ENCODE measurements at places on chromosomes 13 and 19.

GRCh38 chr13:51636349-51636890 lies 52.2 kb downstream of the WDFY2 start:
- DNase-seq = no peak

GRCh38 chr19:41999071-41999877 lies 5.2 kb upstream of the ATP1A3 start:
- DNase-seq = no peak

DNA sequence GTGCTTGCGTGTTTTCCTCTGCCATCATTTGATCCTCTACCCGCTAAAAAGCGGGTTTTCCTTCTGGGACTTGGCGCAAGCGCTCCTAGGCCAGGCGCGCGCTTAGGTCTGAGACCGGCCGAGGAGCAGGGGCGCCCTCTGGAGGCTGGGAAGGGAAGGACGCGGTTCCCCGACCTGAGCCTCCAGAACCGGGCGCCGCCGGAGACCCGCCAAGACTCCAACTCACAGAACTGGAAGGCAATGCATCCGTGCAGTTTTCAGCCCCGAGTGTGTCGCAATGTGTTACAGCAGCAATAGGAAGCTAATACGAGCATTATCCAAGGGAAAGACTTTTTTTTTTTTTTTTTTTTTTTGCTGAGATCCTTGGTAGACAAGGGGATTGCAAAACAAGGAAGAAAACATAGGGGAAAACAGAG lies 190.9 kb downstream of the COL4A1 start:
- peak; percentile 61 for DNase-seq

DNA sequence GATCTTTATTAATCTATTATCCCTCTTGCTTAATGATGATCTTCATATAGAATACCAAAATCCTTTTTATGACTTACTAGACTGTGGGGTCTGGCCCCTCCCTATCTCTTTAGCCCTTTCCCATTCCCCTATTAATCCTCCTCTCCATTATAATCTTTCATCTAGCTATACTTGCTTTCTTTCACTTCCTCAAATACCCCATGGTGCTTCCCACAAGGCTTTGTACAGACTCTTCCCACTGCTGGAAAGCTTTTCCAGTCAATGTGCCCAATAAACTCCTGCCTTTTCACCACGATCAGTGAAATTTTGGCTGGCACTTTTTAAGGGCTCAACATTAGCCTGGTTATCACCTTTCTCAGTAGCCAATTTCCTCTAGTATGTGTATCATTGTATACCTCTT lies 3.2 kb upstream of the EBPL start:
- no peak for DNase-seq

GRCh38 chr13:41601718-41602445 lies 144.5 kb downstream of the RGCC start:
- DNase-seq = no peak

GRCh38 chr13:50910485-50910805 lies 854 bp downstream of the RNASEH2B start:
- no peak for DNase-seq

DNA sequence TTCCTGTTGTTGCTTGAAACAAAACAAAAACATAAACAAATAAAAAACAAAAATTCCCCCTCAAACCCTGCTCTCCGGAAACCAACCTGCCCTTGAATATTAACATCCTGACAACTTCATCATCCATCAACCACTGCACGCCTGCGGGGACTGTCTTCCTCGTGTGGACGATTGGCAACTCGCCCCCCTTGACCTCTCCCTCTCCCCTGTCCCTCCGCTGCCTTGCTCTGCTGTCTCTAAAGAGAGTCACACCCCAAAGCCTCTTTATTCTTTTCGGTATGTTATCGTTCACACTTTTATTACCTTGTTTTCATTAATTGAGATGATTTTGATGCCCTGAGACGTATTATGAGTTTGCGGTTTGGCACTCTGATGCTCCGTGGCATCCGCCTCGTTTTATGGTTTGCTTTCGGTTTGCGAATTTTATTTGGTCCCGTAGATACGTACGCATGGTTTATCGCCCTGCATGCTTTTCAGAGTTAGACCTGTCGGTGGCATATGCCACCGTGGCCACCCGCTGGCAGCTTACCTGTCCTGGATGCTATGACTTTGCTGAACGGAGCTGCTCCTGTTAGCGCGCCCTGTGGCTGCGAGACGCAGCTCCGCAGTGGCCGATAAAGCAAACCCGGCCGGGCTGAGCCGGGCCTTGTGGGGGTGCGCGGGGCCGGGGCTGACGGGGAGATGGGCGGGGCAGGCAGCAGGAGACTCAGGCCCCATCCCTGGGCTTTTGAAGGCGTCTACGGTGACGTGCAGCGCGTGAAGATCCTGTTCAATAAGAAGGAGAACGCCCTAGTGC lies 10.6 kb downstream of the PTBP1 start:
- no peak for DNase-seq

DNA sequence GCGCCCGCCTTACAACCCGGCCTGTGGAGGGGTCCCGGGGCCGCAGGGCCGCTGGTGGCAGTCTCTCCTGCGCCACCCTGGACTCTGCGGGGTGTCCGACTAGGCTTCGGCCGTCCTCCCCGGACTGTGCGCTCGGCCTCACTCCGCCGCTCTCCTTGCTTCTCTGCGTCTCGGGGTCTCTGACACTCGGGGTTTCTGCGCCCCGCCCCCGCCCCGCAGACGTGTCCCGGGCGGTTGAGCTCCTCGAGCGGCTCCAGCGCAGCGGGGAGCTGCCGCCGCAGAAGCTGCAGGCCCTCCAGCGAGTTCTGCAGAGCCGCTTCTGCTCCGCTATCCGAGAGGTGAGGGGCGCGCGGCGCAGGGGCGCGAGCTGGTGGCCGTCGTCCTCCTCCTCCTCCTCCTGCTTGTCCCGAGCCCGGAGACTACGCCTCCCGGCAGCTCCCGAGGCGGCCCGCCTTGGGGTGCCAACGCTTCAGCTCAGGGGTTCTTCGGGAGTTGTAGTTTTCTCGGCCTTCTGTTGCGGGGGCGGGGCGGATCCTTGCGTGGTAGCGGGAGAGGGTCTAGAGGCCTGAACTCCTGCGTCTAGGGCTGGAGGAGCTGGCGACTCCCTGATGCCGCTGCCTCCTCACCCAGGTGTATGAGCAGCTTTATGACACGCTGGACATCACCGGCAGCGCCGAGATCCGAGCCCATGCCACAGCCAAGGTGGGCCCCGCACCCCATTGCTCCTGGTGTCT lies 627 bp downstream of the LIN7B start:
- DNase-seq = no peak

DNA sequence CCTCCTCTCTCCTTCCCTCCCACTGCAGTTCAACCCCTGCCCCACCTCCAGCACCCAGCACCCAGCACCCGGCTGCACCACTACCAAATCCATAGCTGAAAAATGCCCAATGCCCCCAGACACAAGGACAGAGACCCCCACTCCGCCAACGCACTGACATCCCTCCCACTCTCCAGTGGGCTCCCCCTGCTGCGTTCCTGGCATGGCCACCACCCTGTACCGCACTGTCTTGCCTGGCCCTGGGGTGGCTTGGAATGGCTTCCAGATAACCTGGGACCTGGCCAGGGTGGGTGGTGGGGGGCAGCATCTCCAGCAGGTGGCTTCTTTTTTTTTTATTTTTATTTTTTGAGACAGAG lies 5.8 kb upstream of the MKNK2 start:
- DNase-seq = no peak

GRCh38 chr13:54433493-54434206 lies 1405.0 kb downstream of the OLFM4 start:
- no peak for DNase-seq

DNA sequence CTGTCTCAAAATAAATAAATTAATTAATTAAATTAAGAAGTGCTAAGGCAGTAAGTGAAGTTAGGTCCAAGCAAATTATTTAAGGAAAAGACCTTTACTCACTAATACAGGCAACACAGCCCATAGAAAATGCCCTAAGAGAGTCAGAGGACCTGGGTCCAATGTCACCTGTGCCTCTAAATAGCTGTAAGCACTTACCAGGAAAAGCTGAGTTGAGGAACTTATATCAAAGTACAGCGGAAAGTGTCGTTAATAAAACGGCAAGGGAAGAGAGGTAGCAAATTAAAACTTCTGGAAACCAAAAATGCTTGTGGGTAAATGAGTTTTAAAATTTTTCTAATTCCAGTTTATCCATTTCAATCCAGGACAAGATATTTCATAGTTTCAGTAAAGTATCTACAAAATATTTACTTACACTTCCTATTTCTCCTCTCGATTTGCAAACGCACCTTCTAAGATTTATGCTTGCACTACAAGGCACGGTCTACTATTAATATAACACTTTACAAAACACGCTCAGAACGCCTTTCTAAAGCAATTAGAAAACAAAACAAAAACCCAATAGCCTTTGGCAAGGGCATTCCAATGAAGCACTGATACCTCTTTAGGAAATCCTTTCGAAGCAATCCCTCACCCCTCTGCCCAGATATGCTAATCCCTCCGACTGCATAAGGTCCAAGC lies 963 bp downstream of the VPS36 start:
- no peak for DNase-seq

DNA sequence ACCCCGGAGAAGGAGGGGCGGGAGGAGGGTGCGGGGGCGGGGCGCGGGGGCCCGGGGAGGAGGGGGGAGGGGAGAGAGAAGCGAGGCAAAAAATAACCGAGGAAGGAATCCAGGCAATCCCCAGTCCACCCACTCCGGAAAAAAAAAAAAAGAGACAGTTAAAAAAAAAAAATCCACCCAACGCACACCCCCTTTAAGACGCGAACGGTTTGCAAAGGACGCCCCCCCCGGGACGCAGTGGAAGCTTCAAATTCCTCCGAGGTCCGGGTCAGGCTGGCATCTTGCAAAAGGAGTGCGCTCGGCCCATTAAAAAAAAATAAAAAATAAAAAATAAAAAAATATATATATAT lies at the start of gene CACNA1A:
TSS of gene CACNA1A (minus strand) at position 9 of the 350 bp plus-strand sequence. CDS start 255 bp downstream, outside the sequence.
- DNase-seq = no peak

DNA sequence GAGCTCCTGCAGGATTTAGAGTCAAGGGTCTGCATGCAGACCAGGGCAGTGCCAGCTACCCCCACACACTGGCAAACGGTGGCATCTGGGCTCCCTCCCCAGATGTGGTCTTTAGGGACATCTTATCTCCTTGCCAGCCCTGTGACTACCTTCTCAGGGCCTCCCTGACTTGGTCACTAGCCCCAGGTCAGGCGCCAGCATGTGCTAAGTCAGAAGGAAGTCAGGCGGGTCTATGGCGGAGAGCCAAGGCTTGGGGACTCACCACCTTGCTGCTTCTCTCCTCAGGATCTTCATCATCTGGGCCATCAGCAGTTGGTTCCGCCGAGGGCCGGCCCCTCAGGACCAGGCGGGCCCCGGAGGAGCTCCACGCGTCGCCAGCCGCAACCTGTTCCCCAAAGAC lies 17.6 kb downstream of the CLPTM1 start:
- DNase-seq = no peak

DNA sequence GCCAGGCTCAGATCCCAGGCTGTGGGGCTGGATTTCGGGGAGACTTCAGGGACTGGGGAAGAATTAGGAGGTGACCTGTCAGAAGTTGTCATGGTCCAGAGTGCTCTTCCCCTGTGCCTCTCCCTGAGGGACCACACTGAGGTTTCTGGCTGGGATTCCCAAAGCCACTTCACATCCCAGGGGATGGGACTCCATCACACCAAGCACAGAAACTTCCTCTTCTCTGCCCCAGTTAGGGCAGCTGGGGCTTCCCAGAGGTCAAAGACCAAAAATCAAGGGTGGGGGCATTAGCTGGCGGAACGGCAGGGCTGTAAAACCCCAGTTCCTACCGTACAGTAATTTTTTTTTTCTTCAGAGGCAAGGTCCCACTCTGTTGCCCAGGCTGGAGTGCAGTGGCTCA lies 7.4 kb downstream of the FCER2 start:
- DNase-seq = no peak

DNA sequence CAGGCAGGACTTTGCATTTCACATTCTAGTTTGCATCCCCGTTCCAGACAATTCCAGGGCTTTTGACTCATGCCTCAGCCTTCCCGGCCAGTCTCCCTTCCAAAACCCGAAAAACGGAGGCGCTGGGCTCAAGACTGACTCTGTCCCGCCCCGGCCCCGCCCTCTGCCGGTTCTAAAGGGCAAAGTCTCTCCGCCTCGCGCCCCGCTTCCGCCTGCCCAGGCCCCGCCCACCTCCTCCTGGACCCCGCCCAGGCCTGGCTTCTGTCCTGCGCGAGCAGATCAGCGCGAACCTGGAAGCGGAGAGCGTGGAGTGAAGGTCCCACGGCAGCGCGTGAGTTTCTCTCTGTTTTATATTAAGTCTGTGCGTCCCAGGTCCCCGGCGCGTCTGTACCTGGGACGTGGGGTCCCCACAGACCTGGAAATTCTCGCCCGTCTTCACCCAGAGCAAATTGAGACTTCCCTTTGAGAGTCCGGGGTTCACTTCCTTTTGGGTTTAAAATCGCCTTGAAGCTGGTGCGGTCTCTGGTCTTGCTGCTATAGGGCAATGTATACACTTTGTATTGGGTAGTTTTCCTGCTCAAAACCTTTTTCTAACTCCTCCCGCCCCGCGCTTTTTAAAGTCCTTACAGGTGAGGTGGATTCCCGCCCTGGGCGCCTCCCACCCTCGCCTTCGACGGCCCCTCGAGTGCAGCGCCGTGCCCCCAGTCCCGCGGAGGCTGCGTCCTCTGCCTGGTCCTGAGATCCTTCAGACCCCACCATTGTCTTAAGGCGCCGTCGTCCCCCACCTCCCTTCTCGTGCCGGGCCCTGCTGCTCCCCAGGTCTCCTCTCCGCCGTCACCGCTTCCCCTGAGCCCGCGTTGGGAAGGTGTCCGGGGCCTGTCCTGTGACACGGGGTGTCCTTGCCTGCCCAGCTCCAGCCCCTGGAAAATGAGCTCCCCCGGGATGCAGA lies 31.2 kb downstream of the ZNF701 start:
- DNase-seq = peak; percentile 2

DNA sequence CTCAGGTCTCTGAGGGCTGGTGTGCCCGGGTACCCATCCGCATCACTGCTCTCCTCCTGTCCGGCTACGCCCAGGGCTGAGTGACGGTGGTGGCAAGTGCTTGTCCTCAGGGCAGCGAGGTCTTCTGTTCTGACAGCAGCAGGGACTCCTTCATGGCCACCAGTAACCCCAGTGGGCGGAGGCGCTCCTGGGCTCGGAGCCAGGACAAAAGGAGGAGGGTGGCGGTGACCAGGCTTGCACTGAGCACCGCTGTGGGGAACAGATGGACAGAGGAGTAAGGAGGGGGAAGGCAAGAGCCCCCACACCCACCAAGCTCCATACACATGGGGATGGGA lies 5.8 kb downstream of the CD320 start:
- DNase-seq = no peak

- no peak for DNase-seq
Measured at GRCh38 chr13:45704854-45705695, 3.0 kb downstream of the CBY2 start.

GRCh38 chr19:32475141-32476031 lies 69.8 kb downstream of the DPY19L3 start:
- DNase-seq = no peak
